ENCODE measurements at places on chromosomes 4 and X. TPM values are rescaled to one million over a fixed set of nuclear protein-coding genes. Genes with fewer than 3 reads are reported as not detected.

ADGRL3 gene
- total RNA-seq = not detected

CLCN4 gene
- total RNA-seq = not detected

NAT8L gene
- 7.3 TPM for total RNA-seq

ADH1B gene
- total RNA-seq = not detected

PTTG2 gene
- total RNA-seq = 0.63 TPM

RPS6KA3 gene
- 51.1 TPM for total RNA-seq

FMR1NB gene
- total RNA-seq = not detected

VSIG1 gene
- total RNA-seq = not detected

CFI gene
- not detected for total RNA-seq

DIPK2B gene
- not detected for total RNA-seq

BCOR gene
- total RNA-seq = 64.5 TPM

GYG2 gene
- not detected for total RNA-seq

ANKRD17 gene
- 67.4 TPM for total RNA-seq

ZNF711 gene
- total RNA-seq = 0.12 TPM

HAND2 gene
- not detected for total RNA-seq

TEX13C gene
- total RNA-seq = not detected

PLXNA3 gene
- total RNA-seq = 55.9 TPM

TMEM271 gene
- not detected for total RNA-seq

ADGRG2 gene
- total RNA-seq = not detected

RGN gene
- not detected for total RNA-seq

COX7B2 gene
- not detected for total RNA-seq

STBD1 gene
- total RNA-seq = 0.35 TPM

SERTM2 gene
- not detected for total RNA-seq

GAGE10 gene
- total RNA-seq = not detected

PDGFC gene
- not detected for total RNA-seq

TCEANC gene
- 4.2 TPM for total RNA-seq

LDB2 gene
- not detected for total RNA-seq

GPR82 gene
- not detected for total RNA-seq

MAGEC3 gene
- not detected for total RNA-seq

SMIM43 gene
- not detected for total RNA-seq

CLTRN gene
- 0.33 TPM for total RNA-seq

ADH1C gene
- total RNA-seq = not detected

DTHD1 gene
- 0.95 TPM for total RNA-seq

SSX1 gene
- total RNA-seq = not detected

KLKB1 gene
- 0.09 TPM for total RNA-seq

EDA gene
- 1.2 TPM for total RNA-seq

FDCSP gene
- not detected for total RNA-seq

GASK1B gene
- not detected for total RNA-seq

CT47C1 gene
- not detected for total RNA-seq

CDS1 gene
- total RNA-seq = not detected

GABRG1 gene
- not detected for total RNA-seq

CT55 gene
- not detected for total RNA-seq

SPANXN2 gene
- not detected for total RNA-seq
